ENCODE measurements at places on chromosomes 7 and 10.

- DNase-seq: peak; percentile 91
These were observed 272.3 kb downstream of the TRIL start for GRCh38 chr7:28685644-28686417.

GRCh38 chr10:122113945-122114747 lies 125.2 kb downstream of the TACC2 start:
- no peak for DNase-seq

DNA sequence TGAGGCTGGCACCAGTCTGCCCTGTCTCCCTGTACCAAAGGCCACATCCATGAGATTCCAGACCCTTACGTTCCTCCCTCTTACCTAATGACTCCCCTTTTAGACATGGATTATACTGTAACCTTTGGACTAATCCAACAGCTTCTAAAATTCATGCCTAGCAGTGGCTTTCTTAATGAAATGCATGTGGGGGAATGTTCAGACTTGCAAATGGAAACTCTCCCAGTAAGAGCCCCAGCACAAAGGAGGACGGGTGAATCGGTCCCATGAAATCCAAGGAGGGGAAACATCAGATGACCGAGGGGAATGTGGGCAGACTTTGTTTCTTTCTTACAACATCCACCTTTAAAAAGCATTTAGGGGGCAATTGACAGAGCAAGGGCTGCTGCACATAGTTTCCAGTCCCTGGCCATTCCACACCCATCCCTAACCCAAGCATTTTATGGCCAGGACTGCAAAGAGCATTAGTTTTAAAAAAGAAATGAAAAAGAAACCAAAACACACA lies 71.5 kb downstream of the COL13A1 start:
- no peak for DNase-seq

DNA sequence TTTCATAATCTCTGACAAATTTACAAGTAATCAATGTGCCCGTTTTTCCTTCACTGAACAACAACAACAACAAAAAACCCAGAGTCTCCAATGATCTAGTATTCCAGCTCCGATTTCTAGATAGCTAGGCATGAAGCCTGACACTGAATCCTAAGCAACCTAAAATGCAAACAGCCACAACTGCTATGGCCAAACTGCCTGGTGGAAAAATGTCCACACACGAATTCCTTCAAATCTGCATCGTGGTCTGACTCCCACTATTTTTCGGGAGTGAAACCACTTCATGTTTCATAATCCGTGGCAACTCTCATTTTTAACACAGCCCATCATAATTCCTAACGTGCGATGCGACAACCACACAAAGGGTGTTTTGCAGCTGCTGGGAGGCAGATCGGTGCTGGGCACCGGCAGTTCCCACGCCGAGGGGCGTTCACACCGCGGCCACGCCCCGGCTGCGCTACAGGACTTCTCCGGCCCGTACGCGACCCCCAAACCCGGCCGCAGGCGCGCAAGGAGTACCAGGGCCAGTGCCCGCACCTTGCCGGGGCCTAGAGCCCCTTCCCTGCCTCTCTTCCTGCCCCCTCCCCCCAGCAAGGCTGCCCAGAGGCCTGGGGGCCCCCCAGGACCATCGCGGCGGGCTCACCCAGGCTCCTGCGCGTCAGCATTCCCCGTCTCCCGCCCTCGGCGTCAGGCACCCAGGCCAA lies 814 bp downstream of the RUFY2 start:
- DNase-seq: peak; percentile 60

- DNase-seq: no peak
These were observed 65.2 kb downstream of the DLG5 start for GRCh38 chr10:77861366-77861765.
